Psoas muscle (tissue), 8 donors: ENCODE measurements at places on chromosomes 4 and X. TPM values are rescaled to one million over a fixed set of nuclear protein-coding genes. Genes with fewer than 3 reads are reported as not detected.

SLIT2 gene
- total RNA-seq: 9.0 TPM

- no peak overlapping the region for H3K4me3 ChIP-seq
- DNase-seq: no peak
- no peak overlapping the region for H3K27ac ChIP-seq
- H3K4me1 ChIP-seq: no peaks in the 10 kb centered on the region
Observed at GRCh38 chr4:71713611-71714203, 70.2 kb downstream of the GC start.

SSX2 gene
- not detected for total RNA-seq

ENPEP gene
- total RNA-seq: 1.4 TPM

DNA sequence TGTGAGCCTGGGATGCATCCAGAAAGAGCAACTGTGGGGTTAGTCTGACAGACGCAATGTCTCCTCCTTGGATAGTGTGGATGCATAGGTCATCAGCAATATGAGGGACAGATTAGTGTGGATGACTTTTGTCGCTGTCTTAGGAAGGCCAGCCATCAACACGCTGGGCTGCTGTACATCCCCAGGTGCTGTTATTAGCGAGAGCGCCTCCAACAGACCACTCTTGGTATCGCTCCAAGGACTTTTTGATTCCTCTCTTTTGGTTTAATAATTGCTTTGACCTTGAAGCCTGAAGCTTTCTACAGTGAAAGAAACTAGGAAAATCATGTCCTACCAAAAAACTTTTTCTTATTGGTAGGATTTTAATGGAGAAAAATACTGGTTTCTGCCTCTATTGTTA is 76.7 kb downstream of the TMEM131L start:
- peak overlapping the region; percentile 95 for H3K27ac ChIP-seq
- peaks cover 42% of the 10 kb centered on the region for H3K4me1 ChIP-seq
- DNase-seq: no peak
- H3K36me3 ChIP-seq: no peaks in the 10 kb centered on the region
- no peaks in the 10 kb centered on the region for H3K27me3 ChIP-seq

GRCh38 chr4:143254491-143255226 is 69.9 kb downstream of the USP38 start:
- H3K4me1 ChIP-seq: no peaks in the 10 kb centered on the region
- no peaks in the 10 kb centered on the region for H3K36me3 ChIP-seq
- no peaks in the 10 kb centered on the region for H3K27me3 ChIP-seq
- DNase-seq: no peak

DUSP9 gene
- total RNA-seq: not detected

ADH4 gene
- total RNA-seq: 0.46 TPM
